ENCODE measurements at places on chromosomes 4 and X.

GRCh38 chr4:145218251-145218650 lies 37.9 kb upstream of the OTUD4 start:
- no peak for DNase-seq

GRCh38 chr4:57498251-57498650 lies 388.1 kb upstream of the IGFBP7 start:
- DNase-seq = no peak

DNA sequence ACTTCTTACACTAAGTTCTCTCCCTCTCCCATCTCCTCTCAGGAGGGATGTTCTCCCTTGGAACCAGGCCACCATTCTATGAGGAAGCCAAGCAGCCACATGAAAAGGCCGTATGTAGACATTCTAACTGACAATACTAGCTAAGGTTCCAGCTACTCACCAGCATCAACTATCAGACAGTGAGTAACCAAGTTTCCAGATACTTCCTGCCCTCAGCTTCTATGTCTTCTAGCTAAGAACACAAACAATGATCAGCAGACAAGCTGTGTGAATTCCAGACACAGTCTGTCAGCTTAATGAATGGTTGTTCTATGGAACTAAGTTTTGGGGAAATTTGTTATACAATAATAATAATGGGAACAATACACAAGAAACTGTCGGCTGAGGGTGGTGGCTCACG lies 50.8 kb downstream of the SMIM14 start:
- no peak for DNase-seq

DNA sequence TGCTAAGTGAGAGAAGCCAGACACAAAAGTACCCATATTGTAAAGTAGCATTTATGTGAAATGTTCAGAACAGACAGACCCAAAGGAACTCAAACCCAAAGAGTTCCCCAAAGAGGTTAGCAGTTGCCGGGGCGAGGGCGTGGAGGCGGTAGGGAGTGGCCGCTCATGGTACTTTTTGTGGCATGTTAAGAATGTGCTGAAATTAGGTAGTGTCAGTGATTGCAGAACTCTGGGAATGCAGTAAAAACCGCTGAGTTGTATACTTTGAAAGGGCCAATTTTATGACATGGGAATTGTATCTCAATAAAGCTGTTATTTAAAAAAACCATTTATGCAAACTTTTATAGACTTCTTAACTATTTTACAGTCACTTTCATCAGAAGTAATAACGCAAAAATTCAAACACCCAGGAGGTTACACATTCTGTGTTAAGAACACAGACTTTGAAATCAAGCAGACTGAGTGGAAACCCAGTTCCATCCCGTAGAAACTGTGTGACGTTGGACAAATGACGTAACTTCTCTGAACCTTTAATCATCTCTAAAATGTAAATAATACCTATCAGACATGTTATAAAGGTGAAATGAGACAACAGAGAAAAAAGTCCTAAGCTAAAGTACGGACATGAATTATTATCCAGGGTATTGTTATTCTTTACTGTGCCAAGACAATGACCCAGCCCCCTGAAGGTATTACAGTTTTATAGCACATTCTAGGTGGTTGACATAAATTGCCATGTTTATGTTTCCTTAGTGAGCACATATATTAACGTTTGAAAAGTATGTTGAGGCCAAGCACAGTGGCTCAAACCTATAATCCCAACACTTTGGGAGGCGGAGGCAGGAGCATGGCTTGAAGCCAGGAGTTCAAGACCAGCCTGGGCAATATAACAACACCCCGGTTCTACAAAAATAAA lies 19.7 kb downstream of the ZFP42 start:
- no peak for DNase-seq

DNA sequence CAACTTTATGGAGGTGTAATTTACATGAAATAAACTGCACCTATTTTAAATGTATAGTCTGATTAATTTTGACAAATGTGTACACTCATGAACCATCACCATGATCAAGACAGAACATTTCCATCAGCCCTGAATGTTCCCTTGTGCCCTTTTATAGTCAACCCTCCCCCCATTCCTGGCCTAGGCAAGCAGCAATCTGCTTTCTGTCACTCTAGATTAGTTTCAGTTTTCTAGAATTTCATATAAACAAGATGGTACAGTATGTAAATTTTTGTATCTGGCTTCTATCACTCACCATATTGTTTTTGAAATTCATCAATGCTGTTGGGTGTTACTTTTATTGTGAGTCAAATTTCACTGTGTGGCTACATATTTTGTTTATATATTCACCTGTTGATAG lies 234.2 kb upstream of the RPS6KA3 start:
- DNase-seq = no peak

- no peak for DNase-seq
Observed at GRCh38 chr4:118991686-118992085, 103.0 kb downstream of the SYNPO2 start.

- no peak for DNase-seq
Observed at GRCh38 chrX:34893741-34894140, 48.9 kb upstream of the FAM47B start.

DNA sequence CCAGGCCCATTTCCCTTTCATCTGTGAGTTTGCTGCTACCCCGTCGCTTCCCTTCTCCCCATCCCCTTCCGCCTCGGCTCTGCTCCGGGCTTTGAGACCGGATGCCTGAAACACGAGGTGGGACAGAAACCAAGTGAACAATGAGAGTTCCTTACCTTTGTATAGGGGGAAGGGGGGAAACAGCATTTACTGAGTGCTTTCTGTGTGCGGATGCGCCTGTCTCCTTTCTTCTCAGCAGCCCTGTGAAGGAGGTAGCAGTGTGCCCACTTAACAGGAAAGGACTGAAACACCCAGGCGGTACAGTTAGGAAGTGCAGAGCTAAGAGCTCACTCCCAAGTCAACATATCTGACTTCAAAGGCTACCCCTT lies 43.2 kb upstream of the TMSB15B start:
- DNase-seq = no peak

DNA sequence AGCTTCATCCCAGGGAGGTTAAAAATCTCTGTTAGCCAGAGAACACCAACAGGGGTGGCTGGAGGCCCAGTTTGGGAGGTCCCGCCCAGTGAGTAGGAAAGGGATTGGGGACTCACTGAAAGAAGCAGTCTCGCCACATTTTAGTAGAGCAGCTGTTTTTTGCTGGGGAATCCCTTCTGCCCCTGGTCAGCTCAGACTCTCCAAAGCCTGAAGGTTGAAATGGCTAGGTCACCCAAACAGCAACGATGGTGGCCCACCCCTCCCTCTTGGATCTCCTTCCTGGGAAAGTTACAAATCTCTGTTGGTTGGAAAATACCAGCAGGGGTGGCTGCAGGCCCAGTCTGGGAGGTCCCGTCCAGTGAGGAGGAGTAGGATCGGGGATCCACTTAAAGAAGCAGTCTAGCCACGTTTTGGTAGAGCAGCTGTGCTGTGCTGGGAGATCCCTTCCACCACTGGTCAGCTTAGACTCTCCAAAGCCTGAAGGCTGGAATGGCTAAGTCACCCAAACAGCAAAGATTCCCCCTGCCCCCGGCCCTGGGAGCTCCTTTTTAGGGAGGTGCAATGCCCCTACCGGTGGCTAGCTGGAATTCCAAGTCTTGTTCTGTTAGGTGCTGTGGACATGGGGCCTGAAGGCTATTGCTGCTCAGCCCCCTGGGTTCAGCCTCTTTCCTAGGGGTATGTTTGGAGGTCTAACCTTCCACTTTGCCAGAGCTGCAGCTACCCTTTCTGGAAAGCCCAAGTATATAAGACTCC lies 40.0 kb upstream of the TEX13A start:
- no peak for DNase-seq

GRCh38 chr4:183968502-183968901 lies 63.4 kb downstream of the STOX2 start:
- DNase-seq = no peak

DNA sequence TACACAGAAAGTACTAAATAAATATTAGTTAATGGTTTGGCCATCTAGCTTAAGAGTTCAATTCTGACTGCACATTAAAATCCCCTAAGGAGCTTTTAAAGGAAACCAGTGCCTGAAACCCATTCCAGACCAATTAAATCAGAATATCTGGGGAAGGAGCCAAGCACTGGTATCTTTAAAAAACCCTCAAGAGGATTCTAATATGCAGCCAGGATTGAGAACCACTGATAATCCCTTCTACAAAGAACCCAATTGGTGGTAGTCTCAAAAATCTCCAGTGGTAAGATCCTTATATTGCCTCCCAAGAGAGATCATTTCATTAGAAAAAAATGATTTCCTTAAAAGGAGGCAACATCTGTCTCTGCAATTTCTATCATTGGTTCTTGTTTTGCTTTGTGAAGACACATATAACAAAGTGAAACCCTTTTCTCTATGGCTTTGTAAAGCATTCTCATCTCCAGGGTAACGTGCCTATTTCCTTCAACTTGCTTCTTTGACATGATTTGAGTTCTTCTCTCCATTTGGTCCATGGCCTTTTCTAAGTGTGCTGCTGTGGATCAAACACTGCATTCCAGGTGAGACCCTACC lies 3.5 kb downstream of the GPR34 start:
- no peak for DNase-seq

DNA sequence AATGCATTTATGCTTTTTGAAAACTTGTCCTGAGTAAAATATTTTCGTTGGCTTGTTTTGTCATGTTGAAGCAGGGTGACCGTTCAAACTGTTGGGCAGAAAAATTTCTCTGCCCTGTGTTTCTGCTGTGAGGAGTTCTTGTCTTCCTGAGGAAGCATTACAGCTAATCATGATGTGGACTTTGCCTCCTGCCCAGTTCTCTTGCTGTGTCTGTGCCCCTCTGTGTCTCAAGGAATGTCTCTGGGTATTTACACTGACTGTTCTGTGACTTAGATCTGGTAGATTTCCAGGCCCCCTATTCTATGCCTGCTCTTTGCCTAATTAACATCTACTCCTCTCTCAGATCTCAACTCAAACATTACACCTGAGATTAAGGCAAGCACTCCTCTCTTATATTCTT lies 30.4 kb upstream of the RPL34 start:
- no peak for DNase-seq

DNA sequence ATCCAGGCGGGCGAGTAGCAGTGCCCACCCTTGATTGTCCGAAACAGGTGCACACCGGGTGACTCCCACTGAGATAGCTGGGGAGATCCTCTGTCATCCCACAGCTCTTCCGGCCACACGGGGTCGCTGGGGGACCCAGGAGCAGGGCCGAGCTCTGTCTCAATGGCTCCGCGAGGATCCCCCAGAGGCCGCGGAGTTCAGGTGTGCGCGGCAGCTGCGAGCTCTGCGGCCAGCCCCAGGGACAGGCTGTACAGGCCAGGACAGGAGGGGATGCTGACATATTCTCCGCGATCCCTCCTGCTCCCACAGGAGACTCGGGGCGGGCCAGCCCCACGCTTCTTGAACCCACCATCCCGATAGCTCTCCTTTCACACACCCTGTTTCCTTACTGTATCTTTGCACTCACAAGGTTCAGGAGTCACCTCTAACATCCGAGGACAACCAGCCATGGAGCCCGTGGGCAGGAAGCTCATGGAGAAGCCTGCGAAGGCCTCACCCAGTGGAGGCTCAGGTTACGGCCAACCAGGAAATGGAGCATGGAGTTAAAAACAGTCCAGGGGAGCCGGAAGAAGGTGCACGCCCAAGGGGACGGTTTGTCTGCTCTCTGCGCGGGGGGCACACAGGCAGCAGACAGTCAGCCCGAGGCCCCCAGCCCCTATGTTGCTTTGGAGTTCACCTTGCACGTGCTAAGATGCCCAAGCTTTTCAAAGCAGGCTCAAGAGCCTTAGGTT lies 77.9 kb upstream of the AMELX start:
- no peak for DNase-seq

- DNase-seq = no peak
Observed at GRCh38 chr4:66062044-66062443, 391.8 kb upstream of the EPHA5 start.

DNA sequence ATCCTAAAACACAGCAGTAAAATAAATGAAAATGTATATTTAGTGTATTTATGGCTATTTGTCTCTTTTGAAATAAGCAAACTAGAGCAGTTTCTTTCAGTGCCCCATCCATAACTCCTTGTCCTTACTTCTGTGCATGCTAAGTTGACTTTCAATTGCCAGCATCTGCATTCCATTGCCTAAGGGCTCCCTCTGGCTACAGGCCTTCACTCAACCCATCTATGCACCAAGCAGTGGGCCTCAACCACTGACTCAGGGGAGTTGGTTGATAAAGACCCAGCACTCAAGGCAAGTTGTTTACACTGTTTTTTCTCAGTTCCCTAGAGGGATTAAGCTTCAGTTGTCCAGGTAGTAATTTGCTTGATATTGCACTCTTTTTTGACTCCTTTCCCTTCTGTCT lies 265.7 kb downstream of the IQCM start:
- no peak for DNase-seq

- DNase-seq = no peak
Observed at GRCh38 chr4:68909385-68909784, 42.2 kb downstream of the UGT2A3 start.

DNA sequence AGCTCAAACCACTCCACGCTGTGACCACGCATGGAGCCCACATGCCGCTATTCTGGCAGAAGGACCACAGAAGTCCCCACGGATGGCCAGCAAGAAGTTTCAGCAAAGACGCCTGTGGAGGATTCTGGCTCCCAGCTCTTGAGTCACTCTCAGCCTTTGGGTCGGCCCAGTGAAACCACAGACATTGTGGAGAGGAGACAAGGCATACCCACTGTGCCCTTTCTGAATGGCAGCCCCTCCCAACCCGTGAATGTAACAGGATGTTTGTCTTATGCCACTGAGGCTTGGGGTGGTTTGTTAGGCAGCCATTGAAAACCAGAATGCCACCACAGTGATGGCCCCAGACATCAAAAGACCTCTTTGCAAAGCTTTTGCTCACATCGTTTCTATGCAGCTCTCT lies 42.7 kb downstream of the ABLIM2 start:
- no peak for DNase-seq

DNA sequence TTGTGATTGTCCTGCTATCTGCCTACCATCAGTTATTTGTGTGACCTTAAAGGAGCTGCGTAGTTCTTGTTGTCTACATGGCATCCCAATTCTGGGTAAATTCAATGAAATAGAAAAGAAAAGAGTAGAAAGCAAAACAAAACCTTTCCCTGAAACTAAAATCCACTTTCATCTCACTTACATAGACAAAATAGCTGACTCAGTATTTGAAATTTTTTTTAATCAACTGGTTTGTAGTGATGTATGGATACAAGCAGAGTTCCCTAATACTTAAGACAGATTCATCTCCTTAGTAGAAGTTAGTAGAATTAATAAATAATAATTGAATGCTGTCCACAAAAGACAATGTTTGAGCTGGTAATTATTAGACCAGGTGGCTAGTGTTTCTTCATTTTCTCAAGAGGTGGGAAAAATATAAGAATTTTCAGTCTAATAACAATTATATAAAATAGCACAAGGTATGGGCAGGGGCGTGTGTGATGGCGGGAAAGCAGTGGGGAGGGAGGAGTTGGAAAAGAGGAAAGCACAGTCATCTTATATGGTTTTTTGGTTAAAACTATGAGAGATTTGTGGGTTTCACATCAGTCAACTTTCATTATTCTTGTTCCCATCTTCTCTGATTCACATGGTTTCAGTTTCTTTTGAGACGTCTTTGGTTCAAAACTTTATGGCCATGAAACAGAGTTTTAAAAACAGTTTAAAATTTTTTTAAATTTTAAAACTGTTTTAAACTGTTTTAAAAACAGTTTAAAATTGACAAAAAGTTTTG lies 275.2 kb downstream of the SPRY1 start:
- no peak for DNase-seq

GRCh38 chr4:31995943-31996901 lies 1276.1 kb downstream of the PCDH7 start:
- DNase-seq = no peak

- no peak for DNase-seq
Observed at GRCh38 chrX:134929808-134930207, 61.0 kb upstream of the SMIM10 start.

GRCh38 chr4:140152013-140152703 lies 1.8 kb downstream of the MAML3 start:
- peak; percentile 64 for DNase-seq

- no peak for DNase-seq
Observed at GRCh38 chrX:135328421-135329005, 19.2 kb downstream of the ETDC start.
